ENCODE measurements at places on chromosomes 5 and 9.

DNA sequence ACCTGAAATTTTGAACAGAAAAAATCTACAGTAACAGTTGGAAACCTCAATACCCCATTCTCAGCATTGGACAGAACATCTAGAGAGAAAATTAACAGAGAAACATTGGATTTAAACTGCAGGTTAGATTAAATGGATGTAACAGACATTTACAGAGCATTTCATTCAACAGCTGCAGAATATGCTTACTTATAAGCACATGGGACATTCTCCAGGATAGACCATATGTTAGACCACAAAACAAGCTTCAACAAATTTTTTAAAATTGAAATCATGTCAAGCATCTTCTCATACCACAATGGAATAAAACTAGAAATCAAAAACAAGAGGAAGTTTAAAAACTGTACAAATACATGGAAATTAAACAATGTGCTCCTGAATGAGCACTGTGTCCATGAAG is 316.3 kb downstream of the FAM170A start:
- DNase-seq = no peak

GRCh38 chr9:89670114-89670513 is 65.3 kb downstream of the GADD45G start:
- DNase-seq = no peak

GRCh38 chr5:87127426-87127825 is 140.3 kb upstream of the RASA1 start:
- DNase-seq = no peak

DNA sequence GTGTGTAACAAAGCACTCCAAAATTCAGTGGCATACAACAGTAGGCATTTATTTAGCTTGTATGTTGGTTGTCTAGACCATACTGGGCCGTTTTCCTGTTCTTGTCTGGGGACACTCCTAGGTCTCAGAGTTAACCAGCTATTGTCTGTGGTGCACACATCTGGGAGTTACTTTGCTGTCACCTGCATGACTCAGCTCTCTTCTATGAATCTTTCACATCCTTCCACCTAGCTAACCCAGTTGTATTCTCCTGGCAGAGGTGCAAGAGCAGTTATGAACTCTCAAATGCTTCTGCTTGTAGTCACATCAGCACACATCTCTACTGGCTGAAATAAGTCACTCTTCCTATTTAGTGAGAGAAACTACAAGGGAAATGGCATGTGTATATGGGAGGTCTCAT is 138.1 kb downstream of the BAAT start:
- DNase-seq = no peak

DNA sequence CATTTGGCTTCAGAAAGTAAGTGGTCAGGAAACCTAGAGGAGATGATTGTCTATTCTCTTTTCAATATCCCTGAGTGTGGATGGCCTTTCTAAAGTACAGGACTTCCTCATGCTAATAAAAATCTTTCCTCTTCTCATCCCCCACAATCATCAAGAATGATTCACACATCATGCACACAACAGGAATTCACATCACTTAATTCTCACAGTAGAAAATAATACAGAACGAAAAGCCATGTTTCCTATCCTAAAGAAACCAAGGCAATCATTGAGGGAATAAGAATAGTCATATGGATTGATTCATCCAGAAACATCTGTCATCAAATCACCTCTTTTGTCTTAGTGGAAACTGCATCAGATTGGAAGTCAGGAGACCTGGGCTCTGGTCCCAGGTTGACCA is 203.1 kb upstream of the PIK3R1 start:
- no peak for DNase-seq

DNA sequence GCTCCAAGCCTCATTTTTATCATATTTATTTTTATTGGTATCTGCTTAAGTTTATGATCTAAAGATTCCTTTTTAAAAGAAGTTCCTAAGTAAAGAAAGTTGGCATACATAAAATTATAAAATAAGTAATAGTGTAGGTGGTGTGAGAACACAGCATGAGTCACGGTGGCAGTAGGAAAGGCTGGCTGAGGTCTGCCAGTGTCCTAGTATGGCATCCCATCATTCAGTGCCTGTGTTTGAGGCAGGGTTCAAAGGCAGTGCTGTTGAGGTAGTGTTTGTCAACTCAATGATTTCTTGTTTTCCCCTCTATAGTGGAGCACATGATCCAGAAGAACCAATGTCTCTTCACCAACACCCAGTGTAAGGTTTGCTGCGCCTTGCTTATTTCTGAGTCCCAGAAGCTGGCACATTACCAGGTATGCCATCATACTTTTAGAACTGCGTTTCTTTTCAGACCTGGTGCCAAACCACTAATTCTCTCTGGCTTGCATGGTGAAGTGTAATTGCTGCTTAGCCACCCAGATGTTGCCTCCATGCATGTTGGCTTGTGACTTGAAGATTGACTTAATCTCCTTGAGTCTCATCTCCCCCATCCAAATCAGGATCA is 18.4 kb downstream of the ZNF346 start:
- DNase-seq = no peak

GRCh38 chr5:139688751-139689372 is 40.7 kb downstream of the CXXC5 start:
- no peak for DNase-seq

GRCh38 chr5:33299621-33300208 is 141.1 kb upstream of the TARS1 start:
- DNase-seq = no peak

DNA sequence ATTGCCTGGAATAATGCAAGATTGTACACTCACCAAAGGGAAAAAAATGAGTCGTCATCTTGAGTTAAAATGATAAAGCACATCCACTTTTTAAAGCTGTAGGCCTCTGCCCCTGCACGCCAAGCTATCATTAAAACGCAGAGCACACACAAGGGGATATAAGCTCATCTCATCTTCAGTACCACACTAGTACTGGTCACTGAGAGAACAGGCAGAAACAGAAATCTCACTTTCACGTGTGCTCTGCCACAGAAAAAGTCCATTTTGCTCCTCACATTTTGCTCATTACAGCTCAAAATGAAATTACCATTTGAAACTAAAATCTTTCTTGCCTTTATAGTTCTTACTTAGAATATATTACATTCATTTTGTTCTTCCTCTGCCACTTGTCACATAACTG is 99.2 kb upstream of the SLC30A5 start:
- DNase-seq = no peak

- DNase-seq = no peak
These were observed 13.0 kb downstream of the DNAJC18 start for GRCh38 chr5:139426203-139426885.

- DNase-seq = no peak
These were observed 827.6 kb upstream of the ACO1 start for GRCh38 chr9:31556667-31557463.

DNA sequence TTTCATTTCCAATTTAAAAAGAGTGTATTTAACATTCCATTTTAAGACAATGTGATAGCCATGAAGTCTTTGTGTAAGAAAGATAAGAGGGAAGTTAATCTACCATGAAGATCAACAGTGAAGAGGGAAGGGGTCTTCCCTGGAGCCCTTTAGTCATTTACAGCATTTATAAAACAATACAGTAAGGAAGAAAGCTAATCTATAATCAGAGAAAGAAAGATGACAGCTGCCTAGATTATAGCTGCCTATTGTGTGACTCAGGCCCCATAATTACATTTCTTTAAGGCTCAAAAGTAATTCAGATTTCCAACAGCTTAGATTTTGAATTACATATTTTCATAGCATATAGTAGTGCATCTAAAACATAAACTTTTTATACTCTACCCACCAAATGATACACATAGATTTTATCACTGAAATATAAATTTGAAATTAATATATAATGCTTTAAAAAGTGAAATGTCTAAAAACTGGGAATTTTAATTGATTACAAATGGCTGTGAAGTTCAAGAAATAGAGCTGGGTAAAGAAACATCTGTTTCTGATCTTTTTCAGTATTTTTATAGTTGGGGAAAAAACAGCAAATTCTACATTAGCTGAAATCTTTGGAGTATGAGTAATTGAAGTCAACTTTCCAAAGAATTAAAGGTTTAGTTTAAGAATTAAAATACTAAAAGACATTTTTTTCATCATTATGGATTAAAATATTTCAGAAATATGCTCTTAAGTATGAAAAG is 89.6 kb downstream of the RIC1 start:
- DNase-seq = no peak

- no peak for DNase-seq
These were observed 298.8 kb downstream of the ASTN2 start for GRCh38 chr9:117116084-117116483.

DNA sequence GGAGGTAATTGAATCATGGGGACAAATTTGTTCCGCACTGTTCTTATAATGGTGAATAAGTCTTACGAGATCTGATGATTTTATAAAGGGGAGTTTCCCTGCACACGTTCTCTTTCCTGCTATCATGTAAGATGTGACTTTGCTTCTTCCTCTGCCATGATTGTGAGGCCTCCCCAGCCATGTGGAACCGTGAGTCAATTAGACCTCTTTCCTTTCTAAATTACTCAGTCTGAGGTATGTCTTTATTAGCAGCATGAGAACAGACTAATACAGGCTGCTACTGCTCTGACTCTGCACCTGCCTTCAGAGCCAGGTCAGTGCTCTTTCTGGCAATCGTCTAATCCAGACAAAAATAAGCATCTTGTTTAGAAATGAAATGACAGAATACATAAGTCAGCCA is 479.2 kb upstream of the TUSC1 start:
- DNase-seq = no peak

DNA sequence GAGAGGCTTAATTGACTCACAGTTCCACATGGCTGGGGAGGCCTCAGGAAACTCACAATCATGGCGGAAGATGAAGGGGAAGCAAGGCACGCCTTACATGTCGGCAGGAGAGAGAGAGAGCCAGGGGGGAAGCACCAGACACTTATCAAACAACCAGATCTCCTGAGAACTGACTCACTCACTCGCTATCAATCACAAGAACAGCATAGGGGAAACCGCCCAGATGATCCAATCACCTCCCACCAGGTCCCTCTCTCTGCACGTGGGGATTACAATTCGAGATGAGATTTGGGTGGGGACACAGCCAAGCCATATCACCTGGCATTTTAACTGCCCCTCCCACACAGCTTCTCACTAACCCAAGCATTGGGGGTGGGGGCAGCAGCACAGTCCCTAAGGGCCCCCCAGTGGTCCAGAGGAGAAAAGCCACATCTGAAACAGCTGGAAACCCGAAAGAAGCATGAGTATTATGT is 76.1 kb upstream of the ASS1 start:
- peak; percentile 8 for DNase-seq

- DNase-seq = no peak
These were observed 177.6 kb upstream of the IER5L start for GRCh38 chr9:129355631-129356030.

GRCh38 chr9:107518037-107518807 is 28.7 kb upstream of the KLF4 start:
- no peak for DNase-seq

DNA sequence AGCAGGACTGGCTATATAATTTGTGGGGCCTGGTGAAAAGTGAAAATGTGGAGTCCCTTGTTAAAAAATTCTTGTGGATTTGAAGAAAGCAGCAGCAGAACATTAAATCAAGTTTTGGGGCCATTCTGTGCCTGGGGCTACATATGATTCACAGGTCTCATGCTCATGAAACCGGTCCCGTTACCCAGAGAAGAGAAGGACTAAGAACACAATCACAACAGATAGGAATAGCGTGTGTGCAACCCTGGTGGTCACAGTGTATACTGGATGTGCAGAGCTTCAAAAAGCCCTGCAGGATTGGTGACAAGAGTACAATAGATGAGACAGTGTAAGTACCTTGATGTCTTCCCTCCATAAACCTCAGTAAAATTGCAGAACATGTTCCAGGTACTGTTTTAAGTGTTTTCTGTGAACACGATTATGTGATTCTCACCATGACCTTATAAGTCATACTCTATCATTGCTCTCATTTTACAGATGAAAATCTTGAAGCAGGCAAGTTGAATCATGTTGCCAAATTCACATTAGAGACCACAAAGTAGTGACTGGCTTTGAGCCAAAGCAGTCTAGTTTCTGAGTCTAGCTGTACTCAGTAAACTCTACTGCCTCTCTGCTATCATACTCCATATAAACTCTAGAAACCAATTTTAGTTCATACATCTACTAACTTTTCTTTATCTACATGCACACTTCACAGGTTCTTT is 636.5 kb downstream of the TAF11L14 start:
- DNase-seq = no peak

DNA sequence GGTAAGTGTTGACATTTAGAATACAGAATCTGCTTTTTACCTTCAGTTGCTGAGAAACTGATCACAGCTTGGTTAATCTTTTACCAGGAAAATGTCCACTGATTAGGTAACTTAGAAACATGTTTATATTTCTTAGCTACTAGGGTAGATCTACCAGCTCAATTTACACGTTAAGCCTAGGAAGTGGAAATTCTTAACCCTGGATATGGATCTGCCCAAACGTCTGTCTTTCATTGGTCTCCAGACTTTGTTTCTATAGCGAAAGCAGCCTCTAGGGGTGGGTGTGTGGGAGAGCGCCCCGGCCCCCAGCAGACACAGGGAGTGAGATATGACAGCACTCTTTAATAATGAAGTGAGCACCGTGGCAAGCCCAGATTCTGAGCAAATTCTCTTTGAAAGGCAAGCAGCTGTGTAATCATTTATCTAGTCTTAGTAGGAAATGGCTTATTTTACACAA is 141.6 kb upstream of the ZNF608 start:
- DNase-seq = no peak

- no peak for DNase-seq
These were observed 5.7 kb downstream of the PAM start for GRCh38 chr5:102760815-102761214.

DNA sequence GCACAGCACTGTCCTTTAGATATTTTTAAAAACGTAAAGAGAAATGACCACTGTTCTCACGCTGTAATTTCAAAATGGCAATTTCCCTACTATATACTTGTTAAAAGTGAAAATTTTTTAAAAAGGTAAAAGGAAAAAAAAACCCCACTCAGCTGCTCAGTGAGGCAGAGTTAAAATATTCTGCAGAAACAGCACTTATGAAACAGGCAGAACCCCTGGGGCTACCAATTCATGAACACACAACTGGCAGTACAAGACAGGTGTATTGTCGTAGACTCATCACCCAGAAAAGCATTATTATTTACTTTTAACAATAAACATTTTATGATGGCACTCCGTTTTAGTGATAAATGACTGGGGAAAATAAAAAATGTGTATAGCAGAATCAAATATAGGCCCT is 1.5 kb upstream of the RASGRF2 start:
- DNase-seq = no peak

DNA sequence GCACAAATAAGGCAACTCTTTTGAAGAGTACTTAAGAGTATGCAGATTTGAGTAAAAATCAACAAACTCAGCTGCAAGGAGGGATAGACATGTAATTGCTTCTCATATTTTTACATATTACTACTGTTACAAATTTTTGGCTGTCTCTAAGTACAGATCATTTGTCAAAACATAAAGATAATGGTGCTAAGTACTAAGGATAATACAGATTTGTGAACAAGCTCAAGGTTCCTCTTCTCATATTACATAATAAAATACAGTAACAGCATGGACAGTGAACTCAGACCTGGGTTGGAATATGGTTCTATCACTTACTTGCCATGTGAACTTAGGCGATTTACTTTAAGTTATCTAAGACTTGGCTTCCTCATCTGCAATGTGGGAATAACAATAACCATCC is 168.0 kb downstream of the AP3B1 start:
- no peak for DNase-seq

GRCh38 chr5:122736086-122736845 is 38.6 kb upstream of the SNX2 start:
- DNase-seq = no peak

GRCh38 chr5:178194026-178194425 is 6.9 kb upstream of the GMCL2 start:
- no peak for DNase-seq

Measured in stimulated activated CD8-positive, alpha-beta memory T cell treated with anti-CD3 and anti-CD28 coated beads, Interleukin-15, amount 100 ng/mL, for 48 hours (primary cell).